ENCODE measurements at places on chromosomes 12 and 14.

DNA sequence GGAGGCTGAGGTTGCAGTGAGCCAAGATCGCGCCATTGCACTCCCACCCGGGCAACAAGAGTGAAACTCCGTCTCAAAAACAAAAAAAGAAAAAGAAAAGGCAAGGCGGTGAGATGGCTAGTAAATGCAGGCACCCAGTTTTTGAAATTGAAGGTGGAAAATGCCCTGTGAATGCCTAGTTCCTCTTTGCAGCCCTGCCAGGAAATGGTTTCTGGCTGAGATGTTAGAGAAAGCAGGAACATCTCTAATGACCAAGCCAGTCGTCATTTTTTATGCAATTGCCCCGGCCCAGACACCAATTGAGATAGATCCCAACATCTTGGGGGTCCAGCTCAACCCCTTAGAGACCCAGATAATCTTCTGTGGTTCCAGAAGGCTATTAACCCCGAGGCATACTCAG, 17.0 kb downstream of the SLC8A3 start:
- no peak for DNase-seq

GRCh38 chr14:105894978-105895881, 368.8 kb downstream of the TMEM121 start:
- DNase-seq = no peak

- no peak for DNase-seq
Measured at GRCh38 chr12:122244565-122245371, 18.9 kb upstream of the DIABLO start.

GRCh38 chr14:87691042-87691881, 301.7 kb downstream of the GALC start:
- no peak for DNase-seq

DNA sequence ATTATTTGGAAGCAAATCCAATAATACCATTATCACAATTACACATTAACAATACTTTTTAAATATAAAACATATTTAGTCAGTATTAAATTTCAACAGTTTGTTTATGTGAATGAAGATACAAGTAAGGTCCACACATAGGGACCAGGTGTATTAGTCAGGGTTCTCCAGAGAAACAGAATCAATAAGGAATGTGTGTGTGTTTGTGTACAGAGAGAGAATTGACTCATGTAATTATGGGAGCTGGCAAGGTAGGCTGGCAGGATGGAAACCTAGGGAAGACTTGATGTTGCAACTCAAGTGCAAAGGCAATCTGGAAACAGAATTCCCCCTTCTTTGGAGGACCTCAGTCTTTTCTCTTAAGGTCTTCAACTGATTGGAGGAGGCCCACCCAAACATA, 123.2 kb upstream of the OTX2 start:
- no peak for DNase-seq

- DNase-seq = no peak
Measured at GRCh38 chr12:3233797-3234196, 156.6 kb downstream of the TSPAN9 start.

DNA sequence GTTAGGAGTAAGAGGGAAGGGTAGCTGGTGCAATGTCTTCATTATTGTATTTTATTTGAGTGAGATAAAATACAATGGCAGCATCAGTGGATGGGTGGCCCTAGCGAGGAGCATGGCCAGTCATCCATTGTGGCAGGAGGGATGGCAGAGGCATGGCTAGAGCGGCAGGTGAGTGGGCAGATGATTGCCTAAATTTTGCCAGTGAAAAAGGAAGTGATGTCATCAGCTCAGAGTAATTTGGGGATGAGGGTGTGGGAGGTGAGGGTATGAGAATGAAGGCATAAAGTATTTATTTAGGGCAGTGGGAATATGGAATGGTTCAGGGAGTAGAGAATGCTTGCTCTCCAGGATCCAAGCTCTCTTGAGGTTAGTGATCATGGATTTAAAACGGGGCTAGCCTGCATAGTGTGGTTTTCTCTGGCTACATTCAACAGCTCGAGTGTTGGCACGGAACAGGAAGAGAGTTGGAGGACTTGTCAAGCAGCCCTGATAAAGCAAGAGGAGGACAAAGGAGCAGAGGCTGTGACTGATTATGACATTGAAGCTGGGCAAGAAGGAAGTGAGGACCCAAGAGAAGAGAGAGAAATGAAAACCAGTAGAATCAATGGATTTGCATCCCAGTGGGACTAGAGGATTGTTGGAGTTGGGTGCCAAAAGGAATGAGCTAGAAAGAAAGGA, 18.7 kb upstream of the SERPINA6 start:
- DNase-seq = no peak

DNA sequence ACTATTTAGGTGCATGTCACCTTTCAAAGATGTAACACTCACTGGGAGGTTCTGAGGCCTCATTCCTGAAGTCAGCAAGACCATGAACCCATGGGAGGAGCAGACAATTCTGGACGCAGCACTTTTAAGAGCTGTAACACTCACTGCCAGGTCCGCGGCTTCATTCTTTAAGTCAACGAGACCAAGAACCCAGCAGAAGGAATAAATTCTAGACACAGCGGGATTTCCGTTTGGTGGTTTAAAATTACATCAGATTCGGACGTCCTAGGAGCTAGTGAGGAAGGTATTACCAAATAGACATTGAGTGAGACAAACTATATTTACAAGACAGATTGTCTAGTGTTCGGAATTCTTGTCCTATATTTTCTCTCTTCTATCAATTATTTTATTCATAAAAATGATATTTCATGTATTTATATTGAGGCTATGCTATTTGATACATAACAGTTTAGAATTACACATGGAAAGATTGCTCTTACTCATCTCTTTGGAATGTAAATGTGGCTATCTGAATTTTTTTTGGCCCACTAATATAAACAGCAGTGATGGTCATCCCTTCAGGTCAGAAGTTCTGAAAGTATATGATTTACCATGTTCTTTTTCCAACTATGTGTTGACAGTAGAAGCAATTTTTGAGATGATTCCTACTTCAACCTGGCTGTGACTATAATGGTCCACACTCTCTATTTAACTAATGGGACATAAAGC, 1973.0 kb upstream of the FLRT2 start:
- no peak for DNase-seq

- DNase-seq = no peak
Measured at GRCh38 chr12:39440781-39441180, 2.1 kb downstream of the KIF21A start.

GRCh38 chr12:108750526-108750925, 19.2 kb upstream of the CORO1C start:
- DNase-seq = no peak

DNA sequence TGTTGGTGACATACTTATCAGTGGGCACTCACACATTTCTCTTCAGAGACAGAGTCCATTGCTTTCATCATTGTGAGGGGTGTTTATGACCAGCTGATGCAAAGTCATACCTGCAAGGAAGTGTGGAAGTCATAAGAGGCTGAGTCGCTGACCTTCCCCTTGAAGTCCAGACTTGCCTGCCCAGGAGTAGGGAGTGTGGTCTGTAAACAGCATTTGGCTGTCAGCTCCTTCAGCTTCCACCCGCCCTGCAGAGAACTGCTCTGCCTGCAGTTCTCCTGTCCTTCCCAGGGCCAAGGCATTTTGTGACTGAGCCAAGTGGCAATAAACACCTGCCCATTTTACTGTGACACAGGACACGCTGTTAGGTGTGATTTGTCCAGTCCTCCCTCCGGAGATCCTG, 801.3 kb downstream of the BCL11B start:
- DNase-seq = no peak

DNA sequence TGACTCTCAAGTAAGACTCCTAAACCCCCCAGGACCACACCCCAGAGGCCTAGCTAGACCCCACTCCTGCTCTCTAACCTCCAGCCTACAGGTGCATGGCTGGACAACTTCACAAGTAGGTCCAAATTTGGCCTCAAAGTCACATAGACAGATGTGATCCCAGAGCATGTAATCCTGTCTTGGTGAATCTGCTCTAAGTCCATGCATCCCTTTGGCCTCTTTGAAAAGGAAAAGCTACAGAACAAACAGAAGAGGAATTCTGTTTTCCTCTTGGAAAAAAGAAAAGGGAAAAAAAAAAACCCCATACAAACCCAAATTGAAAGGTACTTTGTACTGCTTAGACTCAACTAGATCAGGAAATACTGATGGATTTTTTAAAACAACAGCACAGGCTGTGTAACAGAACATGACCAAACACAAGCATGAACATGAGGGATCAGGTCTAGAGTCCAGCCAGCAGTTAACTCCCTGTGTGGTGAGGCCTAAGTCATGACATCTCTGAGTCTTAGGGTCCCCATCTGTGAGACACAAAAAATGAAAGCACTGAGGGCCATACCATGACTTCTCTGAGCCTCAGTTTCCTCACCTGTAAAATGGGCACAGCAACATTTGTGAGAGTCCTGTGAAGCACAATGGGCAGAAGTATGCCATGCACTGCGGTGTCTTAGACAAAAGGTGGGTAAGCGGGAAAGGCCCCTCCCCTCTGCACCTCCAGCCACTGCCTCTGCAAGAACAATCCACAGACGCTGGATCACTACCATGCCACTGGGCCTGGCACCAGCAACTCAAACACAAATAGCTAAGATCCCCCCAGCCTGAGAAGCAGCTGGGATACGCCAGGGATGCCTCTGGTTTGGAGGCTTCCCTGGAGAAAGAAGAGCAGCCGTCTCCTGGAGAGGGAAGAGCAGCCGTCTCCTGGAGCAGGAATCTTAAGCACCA, 9.9 kb downstream of the PITPNM2 start:
- DNase-seq = no peak

DNA sequence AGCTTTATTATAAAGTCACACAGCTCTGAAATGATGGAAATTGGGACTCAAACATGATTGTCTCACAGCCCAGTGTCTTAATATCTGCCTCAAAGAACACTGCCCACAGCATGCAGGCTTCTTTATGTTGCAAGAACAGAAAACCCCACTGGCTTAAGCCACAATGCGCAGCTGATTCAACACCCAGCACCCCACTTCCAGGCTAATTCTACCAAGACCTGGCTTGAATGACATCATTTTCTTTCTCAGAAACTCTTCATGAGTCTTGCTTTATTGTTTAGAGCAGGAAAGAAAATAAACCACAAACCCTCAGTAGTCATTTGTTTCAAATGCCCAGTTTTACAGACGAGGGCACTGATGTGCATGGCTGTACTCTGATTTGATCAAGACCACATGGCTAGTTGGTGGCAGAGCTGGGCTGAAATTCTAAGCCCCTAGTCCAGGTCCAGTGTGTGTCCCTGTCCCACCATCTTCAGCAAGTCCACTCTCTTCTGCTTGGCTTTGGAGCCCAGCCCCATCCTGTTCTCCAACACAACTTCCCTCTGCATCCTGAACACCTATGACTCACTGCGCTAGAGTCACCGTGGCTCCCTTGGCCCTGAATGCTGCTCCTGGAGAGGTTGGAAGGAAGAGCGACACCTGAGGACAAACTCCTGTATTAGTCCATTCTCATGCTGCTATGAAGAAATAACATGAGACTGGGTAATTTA, 50.3 kb upstream of the SRSF5 start:
- DNase-seq = peak; percentile 11

- DNase-seq = no peak
Measured at GRCh38 chr12:9718968-9719367, 13.9 kb downstream of the CLECL1 start.

DNA sequence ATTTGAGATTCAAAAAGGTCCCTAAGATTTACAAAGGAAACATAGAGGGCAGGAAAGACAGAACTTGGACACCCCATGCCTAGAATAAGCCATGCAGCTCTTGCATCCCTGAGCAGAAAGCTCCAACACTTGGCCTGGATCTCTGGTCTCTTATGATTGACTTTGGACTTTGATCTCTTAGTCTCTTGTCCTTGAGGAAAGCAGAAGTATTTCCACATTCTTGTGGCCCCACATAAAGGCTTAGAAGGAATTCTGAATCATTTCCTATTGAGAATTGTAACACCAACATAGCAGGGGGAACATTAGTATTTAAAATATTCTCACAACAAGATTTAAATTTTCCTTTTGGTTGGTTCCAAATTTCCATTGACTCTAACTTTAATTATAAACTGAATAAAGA, 283.7 kb upstream of the PRKD1 start:
- DNase-seq = no peak

- no peak for DNase-seq
Measured at GRCh38 chr12:46181465-46181864, 87.4 kb downstream of the SLC38A1 start.

DNA sequence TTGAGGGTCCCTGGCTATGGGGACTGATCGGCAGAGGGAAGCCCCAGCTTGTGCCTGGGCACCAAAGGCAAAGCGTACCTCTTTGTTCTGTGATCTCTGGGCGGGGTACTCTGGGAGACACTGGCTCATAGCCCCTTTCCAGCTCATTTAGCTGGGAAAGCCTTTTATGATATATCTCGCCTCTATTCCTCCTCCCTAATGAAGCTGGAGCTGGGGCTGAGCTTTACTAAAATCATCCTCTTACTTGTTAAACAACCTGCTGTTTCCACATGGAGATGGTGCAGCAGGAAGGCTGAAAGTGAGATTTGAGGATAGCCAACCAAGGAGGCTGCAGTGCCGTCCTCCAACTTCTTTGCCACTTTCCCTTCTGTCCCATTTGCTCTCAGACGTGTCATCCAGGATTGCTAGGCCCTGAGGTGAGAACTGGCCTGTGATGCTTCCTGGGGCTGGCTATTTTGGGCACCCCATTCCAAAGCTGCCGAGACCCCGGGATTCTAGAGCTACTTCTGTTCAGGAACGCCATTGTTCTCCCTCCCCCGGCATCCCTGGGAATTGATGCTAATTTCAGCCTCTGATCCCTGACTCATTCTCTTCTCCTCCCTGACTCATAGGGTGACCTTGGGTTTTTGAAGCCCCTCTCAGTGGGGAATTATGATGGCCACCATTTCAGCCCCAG, 16.0 kb downstream of the PDE1B start:
- no peak for DNase-seq

GRCh38 chr12:33813536-33813935, 208.8 kb upstream of the ALG10 start:
- DNase-seq = no peak

- no peak for DNase-seq
Measured at GRCh38 chr14:68389943-68390342, 402.9 kb downstream of the ZFP36L1 start.

- no peak for DNase-seq
Measured at GRCh38 chr14:31543969-31544799, 17.0 kb upstream of the NUBPL start.

DNA sequence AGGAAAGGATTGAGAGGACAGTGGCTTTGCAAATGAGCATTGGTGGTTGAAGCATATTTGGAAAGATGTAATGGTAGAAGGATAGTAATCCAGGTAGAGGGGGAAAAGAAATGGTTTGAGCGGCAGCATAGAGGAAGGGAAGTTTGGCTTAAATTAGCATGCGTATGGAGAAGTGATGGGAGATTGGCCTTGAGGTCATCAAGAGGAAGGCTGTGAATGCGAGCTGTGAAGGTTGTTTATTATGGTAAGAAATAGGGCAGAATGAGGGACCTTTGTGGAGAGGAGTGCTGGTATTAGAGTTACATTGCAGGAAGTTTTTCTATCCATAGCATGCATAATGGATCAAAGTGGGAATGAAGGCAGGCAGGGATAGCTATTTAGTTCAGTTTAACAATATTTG, 162.1 kb downstream of the TMTC2 start:
- DNase-seq = no peak

DNA sequence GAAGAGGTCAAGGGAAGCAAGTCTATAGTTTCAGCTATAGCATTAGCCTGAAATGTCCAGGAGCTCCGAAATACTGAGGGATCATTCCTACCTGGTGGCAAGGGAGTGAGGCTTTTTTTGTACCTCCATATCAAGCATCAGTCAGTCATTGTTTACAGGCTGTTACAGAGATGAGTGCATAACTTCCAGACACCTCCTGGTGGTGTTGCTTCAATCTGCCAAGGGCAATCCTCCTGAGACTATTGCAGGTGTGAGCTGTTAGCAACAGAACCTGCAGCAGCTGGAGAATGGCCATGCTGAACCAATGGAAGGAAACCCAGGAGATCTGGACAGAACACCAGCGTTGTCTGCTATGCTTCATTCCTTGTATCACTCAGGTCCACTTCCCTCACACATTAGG, 80.0 kb upstream of the SLC8A3 start:
- no peak for DNase-seq

GRCh38 chr12:3750616-3751015, 2.3 kb downstream of the CRACR2A start:
- DNase-seq = no peak
